Activated T-cell treated with anti-CD3 and anti-CD28 coated beads, Interleukin-2, amount 50 U/mL, for 72 hours (primary cell): ENCODE measurements at places on chromosomes 1 and 21. TPM values are rescaled to one million over a fixed set of nuclear protein-coding genes. Genes with fewer than 3 reads are reported as not detected.

The FGGY gene
- total RNA-seq = 12.4 TPM

The NPPA gene
- not detected for total RNA-seq

The L1TD1 gene
- not detected for total RNA-seq

The FLG2 gene
- not detected for total RNA-seq

The PPIE gene
- 54.6 TPM for total RNA-seq

The RXRG gene
- total RNA-seq = not detected

The CLIC6 gene
- 1.6 TPM for total RNA-seq
